ENCODE measurements at places on chromosomes 5 and 9.

DNA sequence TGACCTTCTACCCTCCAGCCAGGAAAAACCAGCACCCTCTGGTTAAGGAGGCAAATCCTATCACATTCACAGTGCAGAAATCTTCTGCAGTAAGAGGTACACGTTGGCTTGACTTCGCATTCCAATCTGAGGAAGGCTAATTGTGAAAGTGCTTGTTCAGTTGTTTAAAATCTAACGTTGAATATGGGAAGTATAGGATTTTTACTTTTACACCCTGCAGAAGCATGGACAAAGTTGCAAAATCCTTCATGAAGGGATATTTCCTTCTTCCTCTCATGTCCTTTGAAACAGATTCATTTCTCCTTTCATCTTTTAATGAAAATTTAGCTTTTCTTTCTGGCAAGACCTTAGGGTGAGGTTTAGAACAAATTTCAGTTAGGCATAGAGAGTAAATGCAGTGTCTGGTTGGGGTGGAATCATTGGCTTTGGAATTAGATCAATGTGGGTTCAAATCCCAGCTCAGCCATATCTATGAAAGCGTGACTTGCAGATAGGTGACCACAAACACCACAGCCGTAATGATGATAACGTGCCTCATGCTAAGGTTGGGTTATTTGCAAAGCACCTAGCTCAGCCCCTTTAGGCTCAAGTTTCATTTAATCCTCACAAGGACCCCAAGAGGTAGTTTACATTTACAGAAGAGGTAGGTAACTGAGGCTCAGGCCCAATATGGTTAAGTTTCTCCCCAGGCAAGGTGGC lies 42.2 kb upstream of the C5orf58 start:
- no peak for DNase-seq

GRCh38 chr5:144370273-144370672 lies 199.6 kb downstream of the KCTD16 start:
- DNase-seq, result no peak

DNA sequence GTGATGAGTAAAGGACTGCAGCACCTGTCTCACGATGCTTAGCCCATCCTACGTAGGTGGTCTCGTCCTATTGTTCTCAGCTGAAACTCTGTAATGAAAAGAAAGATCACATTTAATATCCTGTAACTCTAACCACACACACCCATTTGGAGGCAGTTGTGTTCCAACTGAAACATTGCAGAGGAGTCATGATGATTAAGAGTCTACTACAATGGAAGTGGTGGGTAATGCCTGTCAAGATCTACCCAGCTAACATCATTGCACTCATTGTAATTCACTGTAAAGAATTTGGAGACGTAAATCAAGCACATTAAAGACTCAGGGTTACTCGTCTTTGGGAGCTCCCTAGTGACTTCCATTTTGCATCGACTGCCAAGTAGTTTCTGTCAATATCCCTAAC lies 106.0 kb upstream of the PTPN3 start:
- DNase-seq, result no peak

- no peak for DNase-seq
Measured at GRCh38 chr5:113387844-113388243, 46.9 kb downstream of the TSSK1B start.

DNA sequence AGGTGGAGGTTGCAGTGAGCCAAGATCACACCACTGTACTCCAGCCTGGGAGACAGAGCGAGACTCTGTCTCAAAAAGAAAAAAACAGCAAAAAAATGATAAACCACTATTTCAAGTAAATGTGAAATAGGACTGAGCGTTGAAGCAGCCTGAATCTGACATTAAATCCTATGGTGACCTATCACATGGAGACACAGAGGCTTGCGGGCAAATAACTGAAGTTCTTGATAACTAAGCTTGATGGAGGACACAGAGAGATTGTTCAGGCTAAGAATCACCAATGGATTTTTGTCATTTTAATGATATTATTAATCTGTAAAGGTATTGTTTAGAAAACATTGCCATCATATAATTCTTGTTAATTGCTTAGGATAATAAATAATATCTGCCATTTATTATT lies 15.7 kb upstream of the IL6ST start:
- no peak for DNase-seq

DNA sequence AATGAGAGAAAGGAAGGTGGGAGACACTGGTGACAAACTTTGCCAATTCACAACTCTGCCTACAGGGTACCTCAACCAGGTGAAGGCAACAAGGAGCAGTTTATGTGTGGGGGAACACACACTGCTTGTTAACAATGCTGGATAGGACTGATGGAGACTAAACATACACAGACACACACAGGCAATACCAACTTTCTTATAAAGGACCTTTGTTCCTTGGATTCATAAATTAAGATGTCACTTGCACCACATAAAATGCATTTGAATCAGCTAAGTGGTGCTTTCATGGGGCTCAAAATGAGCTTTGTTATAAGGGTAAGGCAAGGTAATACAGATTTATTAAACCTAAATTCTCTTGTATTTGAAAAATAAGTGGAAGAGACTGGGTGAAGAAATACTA lies 4.0 kb downstream of the TSTD2 start:
- DNase-seq, result no peak
